ENCODE measurements at places on chromosomes 16 and 17.

DNA sequence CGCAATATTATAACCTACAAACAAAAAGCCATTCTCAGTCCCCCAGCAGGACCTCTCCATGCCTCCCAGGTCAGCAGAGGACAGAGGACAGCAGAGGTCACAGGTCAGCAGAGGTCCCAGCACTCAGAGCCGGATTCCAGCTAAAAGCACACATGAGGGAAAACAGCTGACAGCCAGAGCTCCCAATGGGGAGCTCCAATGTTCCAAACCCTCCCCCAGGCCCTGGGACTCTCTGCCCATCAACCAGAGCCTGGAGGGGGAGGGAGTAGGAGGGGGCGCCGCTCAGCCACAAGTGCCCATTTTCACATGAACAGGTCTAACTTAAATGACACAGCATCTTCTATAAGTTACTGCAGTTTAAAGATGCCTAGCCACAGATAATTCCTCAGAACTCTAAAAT, 77.5 kb downstream of the ANKRD11 start:
- no peak for DNase-seq

DNA sequence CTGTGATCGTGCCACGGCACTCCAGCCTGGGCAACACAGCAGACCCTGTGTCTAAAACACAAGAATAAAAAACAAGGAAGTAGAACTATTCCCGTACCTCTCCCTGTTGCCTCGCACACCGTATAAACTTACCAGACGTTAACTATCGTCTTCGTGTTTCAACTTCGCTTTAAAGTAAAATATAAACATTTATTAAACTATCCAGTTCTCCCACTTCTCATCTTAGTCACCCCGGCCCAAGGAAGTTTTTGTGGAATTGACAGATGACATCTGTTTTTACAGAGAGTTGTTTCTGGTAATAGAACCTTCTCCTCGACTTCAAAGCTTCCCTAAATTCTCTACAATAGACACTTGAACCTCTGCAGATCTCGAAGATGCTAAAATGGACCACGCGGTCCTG, 83.1 kb downstream of the NXN start:
- no peak for DNase-seq

DNA sequence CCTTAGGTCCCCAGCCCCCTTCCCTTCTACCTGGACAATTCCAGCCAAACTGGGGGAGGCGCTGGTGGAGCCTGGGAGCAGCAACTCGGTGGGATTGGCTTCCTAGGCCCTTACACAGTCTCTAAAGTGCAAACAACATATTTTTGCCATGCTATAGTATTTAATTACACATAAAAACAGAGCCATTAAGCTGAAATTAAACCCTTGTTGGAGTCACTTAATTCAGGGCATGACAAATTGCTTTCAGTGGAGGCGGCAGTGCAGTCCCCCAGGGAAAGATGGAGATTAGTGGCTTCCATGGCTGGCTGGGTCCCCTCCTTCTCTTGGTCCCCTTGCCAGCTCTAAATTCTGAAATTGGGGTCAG, 17.3 kb downstream of the IGFBP4 start:
- no peak for DNase-seq

DNA sequence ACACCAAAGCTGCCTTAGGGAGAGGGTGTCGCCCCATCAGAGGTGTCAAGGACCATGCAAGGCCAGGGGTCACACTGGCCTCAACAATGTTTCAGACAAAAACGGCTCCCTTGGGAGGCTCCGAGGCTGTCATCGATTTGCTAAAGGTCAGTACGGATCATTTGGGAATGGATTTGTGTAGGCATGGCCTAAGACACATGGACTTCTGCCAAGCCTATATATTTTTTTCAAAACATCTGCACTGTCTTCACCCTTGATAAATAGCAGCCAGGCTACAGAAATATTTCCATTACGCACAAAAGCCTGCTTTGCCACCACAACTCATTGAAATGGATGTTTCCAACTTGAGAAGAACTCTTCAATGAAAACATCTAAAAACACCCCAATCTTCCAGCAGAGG, 10.3 kb downstream of the CUEDC1 start:
- DNase-seq = no peak

- no peak for DNase-seq
Measured at GRCh38 chr16:82805866-82806265, 179.1 kb downstream of the CDH13 start.

GRCh38 chr16:11181899-11182279, 74.1 kb downstream of the SOCS1 start:
- DNase-seq = no peak

GRCh38 chr16:17386229-17386628, 84.5 kb downstream of the XYLT1 start:
- no peak for DNase-seq

DNA sequence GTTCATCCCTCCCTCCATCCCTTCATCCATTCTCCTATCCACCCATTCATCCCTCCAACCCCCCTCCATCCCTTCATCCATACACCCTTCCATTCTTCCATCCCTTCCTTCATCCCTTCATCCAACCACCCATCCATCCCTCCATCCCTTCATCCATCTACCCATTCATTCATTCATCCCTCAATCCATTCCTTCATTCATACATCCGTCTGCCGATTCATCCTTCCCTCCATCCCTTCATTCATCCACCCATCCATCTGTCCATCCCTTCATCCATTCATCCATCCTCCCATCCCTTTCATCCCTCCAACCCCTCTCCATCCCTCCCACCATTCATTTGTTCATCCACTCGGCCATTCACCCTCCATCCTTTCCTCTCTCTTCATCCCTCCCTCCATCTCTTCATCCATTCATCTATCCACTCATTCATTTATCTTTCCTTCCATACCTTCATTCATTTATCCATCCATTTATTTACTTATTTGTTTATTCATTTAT, 95.7 kb downstream of the FOXL1 start:
- no peak for DNase-seq

- DNase-seq = no peak
Measured at GRCh38 chr17:68034452-68034776, 1.1 kb upstream of the KPNA2 start.

GRCh38 chr17:32976131-32976530, 15.5 kb upstream of the SPACA3 start:
- DNase-seq = no peak

DNA sequence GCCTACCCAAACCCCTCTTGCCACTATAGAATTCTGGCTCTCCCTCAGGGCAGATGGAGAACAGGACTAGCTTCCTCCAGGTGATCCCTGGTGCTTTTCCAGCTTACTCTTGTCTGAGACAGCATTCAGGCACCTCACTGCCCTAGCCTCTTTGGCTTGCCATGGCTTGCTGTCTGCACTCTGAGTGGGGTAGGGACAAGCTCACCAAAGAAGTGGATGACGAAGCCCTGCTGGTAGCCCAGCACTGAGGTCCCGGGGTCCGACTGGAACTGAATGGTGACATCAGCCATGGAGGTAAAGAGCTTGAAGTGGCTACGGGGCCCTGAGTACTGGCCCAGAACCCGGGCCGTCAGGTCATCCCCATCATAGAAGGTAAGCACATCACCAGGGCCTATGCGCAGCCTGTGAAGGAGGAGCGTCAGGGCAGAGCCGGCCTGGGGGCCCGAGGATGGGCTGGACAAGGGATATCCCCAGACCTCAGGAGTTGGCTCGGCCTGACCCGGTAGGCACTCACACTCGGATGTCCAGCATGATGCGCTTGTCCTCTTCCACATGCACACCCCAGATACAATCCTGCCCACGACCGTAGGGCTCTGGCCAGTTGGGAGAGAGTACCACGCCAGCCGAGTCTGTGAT, 7.6 kb upstream of the PHF12 start:
- DNase-seq = no peak

DNA sequence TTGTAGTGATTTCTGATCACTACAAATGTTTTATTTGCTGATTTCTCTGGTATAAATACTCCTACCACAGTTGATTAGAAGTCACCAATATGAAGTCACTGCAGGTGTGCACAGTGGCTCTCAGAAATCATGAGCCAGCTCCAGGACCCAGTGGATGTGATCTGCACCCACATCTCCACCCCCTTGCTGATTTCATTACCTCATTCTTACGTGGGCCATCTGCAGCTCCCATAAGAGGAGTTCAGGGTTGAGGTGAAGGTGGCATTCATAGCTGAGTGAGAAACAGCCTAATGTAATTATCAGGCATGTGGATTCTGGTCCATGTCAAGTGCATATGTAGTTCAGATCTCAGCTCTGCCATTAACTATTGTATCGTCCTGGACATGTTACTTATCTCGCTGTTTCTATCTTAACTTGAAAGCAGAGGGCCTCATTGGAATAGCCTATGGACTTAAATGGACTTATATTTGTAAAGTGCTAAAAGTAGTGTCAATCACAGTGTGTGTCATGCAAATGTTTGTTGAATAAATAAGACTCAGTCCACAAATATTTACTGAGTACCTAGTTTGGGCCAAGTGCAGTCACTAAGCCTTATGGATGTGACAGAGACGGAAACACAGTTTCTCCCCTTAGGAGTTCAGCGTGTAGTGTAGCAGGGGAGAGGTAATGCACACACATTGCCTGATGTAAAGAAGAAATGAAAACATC, 40.7 kb upstream of the ZKSCAN2 start:
- DNase-seq = no peak

DNA sequence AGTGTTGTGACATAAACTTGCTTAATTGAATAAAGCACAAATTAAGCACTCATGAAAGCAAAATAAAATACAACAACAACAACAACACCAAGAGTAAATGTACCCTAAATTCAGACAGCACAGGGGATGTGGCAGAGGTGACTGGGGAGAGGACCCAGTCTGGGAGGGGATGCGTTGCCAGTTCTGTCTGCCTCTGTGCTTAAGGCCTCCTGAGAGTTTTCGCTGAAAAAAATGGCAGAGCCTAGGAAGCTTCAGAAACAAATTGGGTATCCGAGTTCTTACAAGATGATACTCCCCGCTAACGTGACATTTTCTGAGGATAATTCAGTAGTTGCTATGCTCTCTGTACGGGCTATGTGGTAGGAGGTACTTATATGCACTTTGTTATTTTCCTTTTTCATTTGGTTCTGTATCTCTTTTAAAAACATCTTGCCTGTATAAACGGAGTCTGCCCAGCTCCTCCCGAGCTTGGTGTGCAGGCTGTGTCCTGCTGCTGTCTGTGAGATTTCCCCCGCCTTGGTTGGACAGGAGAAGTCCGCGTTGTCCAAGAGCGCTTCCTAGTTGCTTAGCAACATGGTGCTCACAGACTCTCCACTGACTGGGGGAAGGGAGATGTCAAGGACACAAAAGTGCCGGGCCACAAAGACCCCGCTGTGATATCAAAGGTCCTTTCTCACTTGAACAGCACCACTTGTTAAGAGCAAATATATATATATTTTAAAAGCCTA, 134.2 kb upstream of the CPHXL start:
- no peak for DNase-seq

Data from fibroblast of skin of left quadriceps (primary cell).